ENCODE measurements at places on chromosomes 2 and 18.

DNA sequence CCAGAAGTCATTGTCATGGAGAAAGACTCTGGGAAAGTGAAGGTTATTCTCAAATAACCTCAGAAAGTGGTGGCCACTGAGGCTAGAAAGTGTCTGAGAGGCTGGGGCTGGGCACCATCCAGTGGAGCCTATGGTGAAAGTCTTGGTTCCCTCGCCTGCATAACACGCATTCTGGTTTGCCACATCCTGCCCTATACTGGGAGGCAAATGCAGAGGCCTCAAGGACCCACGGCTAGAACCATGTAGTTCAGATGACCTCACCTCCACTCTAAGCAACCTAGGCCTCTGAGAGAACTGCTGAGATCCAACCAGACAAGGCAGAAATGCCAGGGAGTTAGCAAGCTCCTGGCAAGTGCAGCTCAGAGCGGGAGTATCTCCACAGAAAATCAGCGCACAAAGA, 5.1 kb downstream of the ITGB6 start:
- no peak for DNase-seq

- DNase-seq, result no peak
Observed at GRCh38 chr18:2869207-2869606, 22.4 kb downstream of the EMILIN2 start.

DNA sequence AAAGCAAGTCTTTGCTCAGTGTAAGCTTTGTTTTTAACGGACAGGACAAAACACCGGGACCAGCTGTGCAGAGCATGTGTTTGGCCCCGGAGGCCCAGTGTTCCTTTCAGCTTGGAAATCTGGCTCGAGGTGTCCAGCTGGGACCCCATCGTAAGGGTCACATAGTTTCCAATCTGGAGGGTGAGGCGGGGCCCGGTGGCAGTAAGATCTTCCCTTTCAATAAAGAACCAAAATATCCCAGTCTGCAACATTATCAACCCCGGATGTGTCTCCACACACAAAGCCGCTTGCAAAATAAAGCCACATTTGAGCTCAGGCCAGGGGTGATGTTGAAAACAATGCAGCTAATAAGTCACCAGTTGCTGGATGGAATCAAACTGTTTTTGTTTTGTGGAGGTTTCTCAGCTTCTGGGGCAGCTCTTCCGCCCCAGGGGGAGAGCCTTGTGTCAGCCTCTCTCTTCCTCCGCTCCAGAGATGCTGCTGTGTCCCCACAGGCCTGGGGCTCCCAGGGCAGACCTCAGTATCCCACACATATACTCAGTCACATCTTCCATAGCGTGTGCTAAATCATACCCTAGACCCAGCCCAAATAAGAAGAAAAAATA, 138.6 kb upstream of the GLI2 start:
- DNase-seq, result no peak

DNA sequence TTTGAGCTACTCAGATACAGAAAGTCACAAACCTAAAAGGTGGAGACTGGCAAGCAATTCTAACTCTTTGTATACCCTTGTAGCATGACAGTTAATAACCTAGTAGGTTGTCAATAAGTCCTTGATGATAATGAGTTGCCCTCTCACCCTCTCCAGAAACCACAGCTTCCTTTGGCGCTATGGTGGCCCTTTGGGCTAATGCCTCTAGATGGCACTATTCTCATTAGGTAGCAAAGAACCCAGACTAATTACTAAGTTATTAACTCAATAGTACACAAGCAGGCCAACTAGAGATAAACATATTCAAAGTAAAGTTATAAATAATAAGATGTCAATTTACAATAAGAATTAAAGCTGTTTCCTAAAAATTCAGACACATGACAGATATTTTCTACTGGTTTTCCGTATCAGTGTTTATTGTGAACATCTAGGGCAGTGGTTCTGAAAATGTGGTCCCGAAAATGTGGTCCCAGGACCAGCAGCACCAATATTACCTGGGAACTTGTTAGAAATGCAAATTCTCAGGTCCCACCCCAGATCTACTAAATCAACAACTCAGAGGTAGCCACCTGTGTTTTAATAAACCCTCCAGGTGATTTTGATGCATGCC, 41.1 kb downstream of the LDAH start:
- DNase-seq, result no peak

- no peak for DNase-seq
Observed at GRCh38 chr2:174322746-174323145, 12.0 kb upstream of the SP9 start.

GRCh38 chr2:54635554-54636152, 87.8 kb upstream of the EML6 start:
- no peak for DNase-seq

DNA sequence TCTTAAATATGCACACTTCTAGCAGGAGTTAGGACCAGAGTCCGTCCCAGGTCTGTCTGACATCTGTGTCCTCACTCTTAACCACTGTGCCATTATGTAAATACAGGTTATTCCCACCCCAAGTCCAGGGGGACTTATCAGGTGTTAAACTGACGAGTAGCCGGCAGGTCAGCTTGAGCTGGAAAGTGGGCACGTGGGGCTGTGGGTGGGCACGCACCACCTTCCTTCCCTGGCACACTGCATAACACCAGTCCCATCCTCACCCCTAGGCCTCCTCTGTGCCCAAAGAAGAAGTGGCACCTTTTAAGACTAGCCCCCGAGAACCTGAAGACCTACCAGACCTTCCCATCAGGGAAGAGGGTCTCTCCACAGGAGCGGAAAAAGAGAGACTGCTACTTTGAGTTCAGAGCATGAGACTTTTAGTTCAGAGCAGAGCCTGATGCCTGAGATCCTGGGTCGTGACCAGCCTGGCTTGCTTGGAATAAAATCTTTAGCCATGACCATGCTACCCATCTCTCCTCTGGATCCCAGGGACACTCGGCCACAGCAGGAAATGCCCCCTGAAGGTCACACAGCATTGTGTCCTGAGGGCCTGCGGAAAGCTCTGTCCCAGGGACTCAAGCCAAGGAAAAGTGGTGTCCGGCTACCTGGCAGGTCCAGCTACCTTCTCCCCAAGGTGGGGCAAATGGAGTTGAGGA, 62.0 kb downstream of the CIB4 start:
- DNase-seq, result no peak

DNA sequence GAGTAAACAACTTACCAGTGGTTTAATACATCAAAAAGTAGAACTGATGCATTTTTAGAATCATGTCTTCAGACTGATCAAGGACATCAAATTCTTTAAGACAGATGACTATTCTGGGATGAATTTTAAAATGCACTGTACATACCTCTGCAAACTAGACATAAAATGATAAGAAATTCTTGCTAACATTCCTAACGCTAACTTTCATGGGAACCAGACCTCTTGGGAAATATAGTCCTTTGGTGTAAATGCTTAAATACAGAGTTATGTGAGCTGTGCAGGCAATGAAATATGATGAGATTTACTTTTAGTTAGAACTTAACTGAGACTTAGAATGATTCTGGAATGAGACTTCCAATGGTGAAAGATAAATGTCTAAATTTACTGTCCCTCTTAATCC, 562.0 kb downstream of the NR4A2 start:
- no peak for DNase-seq

- DNase-seq, result no peak
Observed at GRCh38 chr18:31247574-31248199, 70.3 kb upstream of the DSG1 start.

DNA sequence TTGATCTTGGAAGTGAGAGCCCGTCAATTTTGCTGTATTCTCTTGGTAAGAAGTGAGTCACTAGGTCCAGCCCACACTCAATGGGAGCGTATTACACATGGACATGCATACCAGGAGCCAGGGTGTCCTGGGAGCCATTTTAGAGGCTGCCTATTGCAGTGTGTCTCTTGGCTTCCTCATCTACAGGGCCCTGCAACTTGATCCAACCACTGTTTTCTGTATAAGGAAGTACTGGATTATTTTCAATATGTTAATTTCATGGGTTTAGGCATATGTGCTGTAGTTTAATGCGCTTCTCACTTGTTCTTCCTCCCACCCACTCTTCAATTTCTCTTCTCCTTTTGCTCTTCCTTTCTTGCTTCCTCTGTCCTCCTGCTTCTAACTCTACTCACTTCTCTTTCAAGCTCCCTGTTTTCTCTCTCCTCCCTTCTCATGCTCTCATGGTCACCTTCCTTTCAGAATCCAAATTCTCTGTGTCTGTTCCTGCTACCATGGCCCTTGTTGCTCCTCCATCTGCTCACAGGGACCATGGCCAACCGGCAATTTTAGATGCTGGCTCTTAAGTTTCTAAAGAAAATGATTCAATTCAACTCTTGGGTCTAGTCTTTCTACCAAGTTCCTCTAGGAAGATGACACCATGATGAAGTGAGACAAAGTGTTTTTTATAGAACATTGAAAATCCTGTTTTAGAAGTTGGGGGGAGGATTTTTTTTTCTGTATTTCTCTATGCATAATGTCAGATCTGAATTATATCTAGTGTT, 152.0 kb upstream of the ZEB2 start:
- no peak for DNase-seq

- DNase-seq, result no peak
Observed at GRCh38 chr2:85807756-85808155, 54.0 kb downstream of the ATOH8 start.

DNA sequence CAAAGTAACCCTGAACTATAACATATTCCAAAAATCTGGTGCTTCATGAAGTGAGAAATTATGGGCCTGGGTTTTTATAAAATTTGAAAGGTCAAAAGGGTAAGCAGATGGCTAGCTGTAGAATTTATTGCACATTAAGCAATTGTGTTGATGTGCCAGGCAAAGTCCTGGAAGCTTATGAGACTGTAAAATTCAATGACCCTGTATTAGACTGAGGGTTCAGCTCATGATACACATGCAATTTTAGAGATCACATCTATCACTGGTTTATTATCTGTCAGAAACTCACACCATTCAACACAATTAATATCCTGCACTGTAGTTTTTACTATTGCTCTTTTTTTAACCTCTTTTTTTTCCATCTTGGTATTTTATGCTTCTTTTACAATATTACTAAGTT, 1162.6 kb upstream of the SLC39A10 start:
- no peak for DNase-seq

DNA sequence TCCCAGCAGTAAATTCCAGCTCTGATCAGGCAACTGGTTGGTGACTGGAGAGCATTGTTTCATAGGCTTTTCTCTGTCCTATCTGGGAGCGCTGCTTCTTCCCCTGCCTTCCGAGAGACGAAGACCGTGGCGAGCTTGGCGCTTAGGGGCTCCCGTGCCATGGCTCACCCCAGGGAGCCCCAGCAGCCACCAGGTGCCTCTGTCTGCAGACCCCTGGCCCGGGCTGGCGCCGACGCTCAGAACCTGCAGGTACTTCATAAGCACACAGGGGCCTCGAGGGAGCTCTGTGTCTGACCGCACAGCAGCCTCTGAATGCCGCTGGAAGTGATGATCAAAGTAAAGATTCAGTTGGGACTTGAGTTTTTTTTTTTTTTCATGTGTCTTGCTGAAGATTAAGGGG, 19.1 kb upstream of the RBM44 start:
- no peak for DNase-seq

GRCh38 chr2:3254442-3254941, 123.1 kb downstream of the EIPR1 start:
- no peak for DNase-seq

DNA sequence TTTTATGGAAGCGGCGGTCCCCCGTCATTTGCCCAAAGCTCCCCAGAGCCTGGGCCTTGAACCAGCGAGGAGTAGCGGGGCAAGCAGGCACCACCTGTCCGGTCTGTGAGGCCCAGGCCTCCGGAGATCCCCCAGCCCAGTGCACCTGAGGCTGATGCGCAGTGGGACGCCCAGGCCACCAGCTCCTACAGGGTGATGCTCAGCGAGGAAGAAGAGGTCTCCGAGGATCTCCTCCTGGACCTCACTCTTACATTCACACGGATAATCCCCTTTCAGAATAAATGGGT, 220.2 kb downstream of the NDUFA10 start:
- no peak for DNase-seq

DNA sequence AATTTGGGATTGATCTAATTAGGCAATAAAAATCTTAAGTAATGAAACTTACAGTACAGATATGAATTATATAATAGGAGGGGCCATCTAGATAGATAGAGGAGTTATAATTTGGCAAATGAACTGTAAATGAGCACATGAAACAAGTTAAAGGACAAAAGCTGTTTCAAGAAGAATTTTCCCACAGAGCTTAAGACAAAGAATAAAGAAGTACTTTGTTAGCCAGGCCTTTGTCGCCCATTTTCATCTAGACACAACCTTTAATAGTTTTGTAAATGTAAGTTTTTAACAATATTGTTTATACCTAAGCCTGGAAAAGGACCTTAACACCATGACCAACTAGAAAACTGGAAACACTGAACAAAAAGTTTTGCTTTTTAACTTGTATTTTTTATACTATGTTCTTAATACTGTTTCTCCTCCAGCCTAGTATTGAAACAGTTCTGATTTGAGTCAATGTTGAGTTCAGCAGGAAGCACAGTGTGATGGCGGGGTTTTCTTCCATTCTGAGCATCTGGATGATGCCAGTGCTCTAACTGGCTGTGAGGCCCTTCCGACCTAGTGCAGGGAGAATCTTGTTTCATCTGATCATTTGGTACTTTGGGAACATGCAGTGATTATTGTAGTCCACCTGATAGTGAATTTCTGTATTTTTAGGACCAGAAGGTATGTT, 37.6 kb downstream of the FARP2 start:
- no peak for DNase-seq
